Right ventricle myocardium superior (tissue), 1 donor: ENCODE measurements at places on chromosomes 5 and 9. TPM values are rescaled to one million over a fixed set of nuclear protein-coding genes. Genes with fewer than 3 reads are reported as not detected.

ABO gene
- total RNA-seq, result 2.4 TPM

HMGCS1 gene
- total RNA-seq, result 21.6 TPM

TPRN gene
- 19.0 TPM for total RNA-seq

CMBL gene
- 50.0 TPM for total RNA-seq

CDH18 gene
- total RNA-seq, result not detected

PIGO gene
- 8.2 TPM for total RNA-seq

FNIP1 gene
- 30.7 TPM for total RNA-seq

ADRA1B gene
- total RNA-seq, result 1.5 TPM

CDH9 gene
- total RNA-seq, result not detected

PTPA gene
- total RNA-seq, result 179 TPM

N4BP3 gene
- total RNA-seq, result 2.7 TPM

GZMA gene
- 1.0 TPM for total RNA-seq

SLCO4C1 gene
- total RNA-seq, result 0.08 TPM

TSC1 gene
- 45.9 TPM for total RNA-seq

PDZD2 gene
- total RNA-seq, result 81.5 TPM

SPATA31A6 gene
- not detected for total RNA-seq

FBP1 gene
- total RNA-seq, result 1.1 TPM

PCDHA1 gene
- not detected for total RNA-seq

CATSPER3 gene
- total RNA-seq, result 0.32 TPM

PCDHGA2 gene
- total RNA-seq, result 6.5 TPM

C5orf52 gene
- total RNA-seq, result not detected

ANKDD1B gene
- total RNA-seq, result not detected

CDC25C gene
- total RNA-seq, result 0.16 TPM

TERT gene
- total RNA-seq, result not detected

CER1 gene
- not detected for total RNA-seq

WNT8A gene
- total RNA-seq, result not detected

SLC46A2 gene
- total RNA-seq, result not detected

HMMR gene
- total RNA-seq, result 0.54 TPM

GARIN3 gene
- not detected for total RNA-seq

TIMD4 gene
- total RNA-seq, result not detected

ADAMTS2 gene
- total RNA-seq, result 3.6 TPM

EIF4E1B gene
- total RNA-seq, result not detected

SH3PXD2B gene
- total RNA-seq, result 5.3 TPM

LCP2 gene
- total RNA-seq, result 6.7 TPM

FSD1L gene
- 5.5 TPM for total RNA-seq

PIP5KL1 gene
- 0.48 TPM for total RNA-seq

OR1Q1 gene
- not detected for total RNA-seq

IFNA2 gene
- total RNA-seq, result not detected

SLC6A18 gene
- not detected for total RNA-seq

KCTD16 gene
- total RNA-seq, result 0.03 TPM

SMIM33 gene
- not detected for total RNA-seq

SLC1A3 gene
- 93.8 TPM for total RNA-seq

CSF2 gene
- not detected for total RNA-seq

ZNF883 gene
- 5.7 TPM for total RNA-seq

CYLC2 gene
- total RNA-seq, result not detected

ZNF366 gene
- total RNA-seq, result 8.0 TPM

GRXCR2 gene
- total RNA-seq, result 9.6 TPM

IRGM gene
- not detected for total RNA-seq

FOXB2 gene
- not detected for total RNA-seq

ENTPD2 gene
- total RNA-seq, result 1.9 TPM

MYOT gene
- 11.7 TPM for total RNA-seq

ACTBL2 gene
- total RNA-seq, result not detected

ACER2 gene
- 3.4 TPM for total RNA-seq
